Epithelial cell of esophagus (primary cell): ENCODE measurements at places on chromosomes 6 and 20.

GRCh38 chr20:5122873-5123260 is 3.1 kb upstream of the PCNA start:
- DNase-seq: no peak

DNA sequence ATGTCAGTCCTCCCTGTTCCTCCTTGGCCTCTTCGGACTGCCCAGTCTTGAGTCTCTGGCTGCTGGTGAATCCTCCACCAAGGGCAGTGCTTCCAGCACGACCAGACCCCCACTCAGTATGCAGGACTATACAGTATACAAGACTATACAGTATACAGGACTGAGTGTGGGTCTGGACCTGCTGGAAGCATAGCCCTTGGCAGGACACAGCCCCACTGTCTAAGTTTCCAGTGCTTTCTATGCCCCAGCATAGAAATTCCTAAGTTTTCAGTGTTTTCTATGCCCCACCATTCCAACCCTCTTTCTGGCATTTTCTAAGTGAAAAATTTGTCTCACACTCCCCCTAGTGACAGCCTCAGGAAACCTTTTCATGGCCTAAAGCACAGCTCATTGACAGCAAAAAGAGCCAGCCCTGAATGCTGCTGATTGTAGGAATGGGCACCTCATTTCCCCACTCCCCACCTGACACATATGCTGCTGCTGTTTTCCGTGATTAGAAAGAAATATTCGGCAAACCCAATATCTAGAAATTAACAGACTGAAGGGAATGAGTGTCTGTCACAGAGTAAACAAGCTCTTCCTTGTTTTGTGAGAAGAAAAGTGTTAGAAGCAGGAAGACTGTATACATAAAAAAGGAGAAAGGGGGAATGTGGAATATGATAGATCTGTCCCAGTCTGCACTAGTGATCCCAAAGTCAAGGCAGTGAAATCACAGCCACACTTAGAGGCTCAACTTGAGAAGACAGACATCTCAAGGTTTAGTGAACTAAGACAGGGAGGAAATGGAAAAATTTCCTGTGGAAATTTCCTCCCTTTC is 206.9 kb downstream of the IBTK start:
- peak; percentile 55 for DNase-seq

DNA sequence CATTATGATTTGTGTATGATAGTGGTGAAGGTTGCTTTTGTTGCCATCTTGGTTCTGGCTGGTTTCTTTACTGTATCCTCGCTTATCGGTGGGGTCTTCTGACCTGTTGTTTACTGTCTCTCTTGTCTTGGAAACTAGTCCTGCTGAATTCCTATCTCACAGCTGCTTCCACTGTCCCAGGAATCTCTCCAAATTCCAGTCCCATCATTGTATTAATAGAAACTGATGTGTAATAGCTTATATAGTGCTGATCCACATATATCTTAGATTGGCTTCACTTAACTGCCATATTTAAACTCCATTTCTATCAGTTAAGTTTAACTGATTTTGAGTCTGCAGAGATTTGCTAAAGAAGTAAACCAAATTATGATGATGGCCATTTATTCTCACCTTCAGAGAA is 5.9 kb downstream of the GTF2H5 start:
- no peak for DNase-seq

DNA sequence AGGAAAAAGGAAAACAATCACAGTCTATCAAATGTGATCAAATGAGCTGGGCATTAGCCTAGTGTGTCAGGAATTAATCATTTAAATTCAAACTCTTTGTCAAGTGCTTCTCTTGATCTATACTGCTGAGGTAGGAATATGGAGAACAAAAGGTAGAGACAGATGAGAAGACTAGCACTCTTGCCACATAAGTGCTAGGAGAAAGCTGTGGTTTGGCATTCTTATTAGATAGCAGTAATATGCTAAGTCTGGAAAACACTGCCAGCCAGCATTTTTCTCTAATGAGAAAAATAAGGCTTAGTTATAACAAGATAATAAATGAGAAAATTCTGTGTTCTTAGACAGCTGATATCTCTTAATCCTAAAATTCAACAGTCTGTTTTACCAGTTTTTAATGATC is 38.9 kb downstream of the ORC3 start:
- DNase-seq: no peak

DNA sequence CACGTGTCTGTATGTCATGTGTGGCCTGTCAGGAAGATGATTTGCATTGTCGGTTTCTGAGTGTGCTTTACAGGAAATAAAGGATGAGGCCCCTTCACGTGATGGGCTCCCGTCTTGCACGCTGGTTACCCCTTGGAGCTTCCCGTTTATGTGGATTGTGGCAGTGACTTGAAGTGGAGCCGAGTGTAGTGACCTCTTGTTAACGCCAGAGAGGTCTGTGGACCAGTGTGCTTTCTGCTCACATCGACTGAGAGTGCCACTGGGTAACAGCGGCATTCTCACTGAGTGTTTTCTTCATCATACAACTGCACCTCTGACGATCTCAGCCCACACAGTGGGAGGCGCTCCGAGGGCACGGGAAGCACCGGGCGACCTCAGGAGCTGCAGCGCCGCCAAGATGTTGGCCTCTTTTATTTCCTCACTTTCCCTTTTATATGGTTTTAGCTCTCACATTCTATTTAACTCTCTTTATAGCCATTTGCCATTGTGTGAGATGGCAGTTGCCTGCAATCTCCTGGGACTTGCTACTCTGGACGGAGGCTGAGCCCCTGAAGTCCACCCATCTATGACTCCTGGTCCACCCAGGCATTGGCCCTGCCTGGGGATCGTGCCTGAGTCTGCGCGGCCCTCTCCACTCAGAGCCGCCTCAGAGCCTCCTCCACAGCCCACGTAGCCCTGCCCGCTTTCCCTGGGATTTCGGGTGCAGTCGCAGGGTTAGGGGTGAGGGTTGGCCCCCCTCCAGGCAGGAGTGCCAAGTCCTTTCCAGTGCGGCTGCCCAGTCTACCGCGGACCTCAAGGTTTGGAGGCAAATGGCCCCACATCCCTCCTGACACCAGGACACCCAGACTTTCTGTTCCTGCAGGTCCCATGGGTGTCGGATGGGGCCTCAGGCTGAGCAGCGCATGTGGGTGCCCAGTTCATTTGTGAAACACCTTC is 238.9 kb downstream of the ERMARD start:
- no peak for DNase-seq

DNA sequence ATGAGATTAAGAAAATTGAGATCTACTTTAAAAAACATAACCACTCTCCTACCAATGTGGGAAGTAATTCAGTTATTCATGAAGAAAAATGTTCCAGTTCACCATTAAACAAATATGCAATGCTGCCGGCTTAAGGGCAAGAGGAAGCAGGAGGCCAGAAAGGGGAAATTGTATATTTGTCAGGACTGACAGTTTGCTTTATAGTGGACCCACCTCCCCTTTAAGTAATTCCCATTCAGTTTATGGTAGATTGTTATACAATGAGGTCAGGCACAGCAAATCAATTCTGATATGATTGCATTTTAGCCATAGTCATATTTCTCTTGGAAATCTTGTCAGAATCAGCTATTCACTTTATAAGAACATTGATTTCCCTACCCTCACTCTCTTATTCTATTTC is 547.8 kb downstream of the FRK start:
- no peak for DNase-seq

- DNase-seq: no peak
These were observed 99.3 kb downstream of the B3GAT2 start for GRCh38 chr6:70857387-70858077.

GRCh38 chr20:13333036-13333435 is 112.0 kb downstream of the ISM1 start:
- DNase-seq: no peak

GRCh38 chr6:1027109-1027794 is 284.6 kb upstream of the FOXQ1 start:
- peak; percentile 53 for DNase-seq

DNA sequence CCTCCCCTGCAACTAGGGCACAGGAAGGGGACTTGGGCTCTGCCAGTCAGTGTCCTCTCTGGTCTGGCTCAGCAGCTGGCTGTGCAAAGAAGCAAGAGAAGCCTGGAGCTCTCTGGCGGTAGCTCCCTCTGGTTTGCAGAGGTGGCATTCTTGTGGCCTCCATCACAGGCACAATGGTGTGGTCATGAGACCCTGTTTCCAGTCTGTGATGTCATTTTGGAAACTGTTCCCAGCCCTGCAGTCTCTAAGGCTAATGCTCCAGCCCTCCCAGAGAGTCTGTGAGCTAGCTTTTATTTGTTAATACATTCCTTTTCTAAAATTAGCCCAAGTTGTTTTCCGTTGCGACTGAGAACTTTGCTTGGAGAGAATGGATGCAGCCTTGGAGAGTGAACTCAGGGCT is 69.5 kb upstream of the FOXQ1 start:
- DNase-seq: no peak

- DNase-seq: no peak
These were observed 80.9 kb upstream of the GRIK2 start for GRCh38 chr6:101312652-101313051.

GRCh38 chr20:24913076-24913628 is 35.9 kb upstream of the CST7 start:
- no peak for DNase-seq

- DNase-seq: no peak
These were observed 41.4 kb upstream of the MYL9 start for GRCh38 chr20:36499723-36500501.

- DNase-seq: peak; percentile 94
These were observed 21.7 kb downstream of the VPS52 start for GRCh38 chr6:33249732-33250630.
